ENCODE measurements at places on chromosomes 4 and X.

DNA sequence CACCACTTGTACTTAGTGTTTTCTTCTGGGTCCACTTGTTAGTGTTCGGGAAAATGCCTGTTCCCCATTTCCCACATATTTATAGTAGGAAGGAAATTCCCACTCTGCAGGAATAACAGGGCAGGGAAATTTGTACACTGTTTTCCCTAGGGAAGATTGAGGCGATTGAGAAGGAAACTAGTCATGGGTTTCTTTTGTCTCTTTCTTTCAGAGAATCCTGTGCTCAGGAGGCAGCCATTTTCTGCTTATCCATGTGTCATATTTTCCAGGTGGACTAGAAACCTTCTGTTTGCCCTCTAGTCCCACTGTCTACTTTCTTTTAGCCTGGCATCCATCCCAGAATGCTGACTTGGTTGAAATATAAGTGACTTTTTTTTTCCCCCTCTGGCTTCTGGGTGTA lies 299.1 kb upstream of the ANKRD50 start:
- DNase-seq = no peak

DNA sequence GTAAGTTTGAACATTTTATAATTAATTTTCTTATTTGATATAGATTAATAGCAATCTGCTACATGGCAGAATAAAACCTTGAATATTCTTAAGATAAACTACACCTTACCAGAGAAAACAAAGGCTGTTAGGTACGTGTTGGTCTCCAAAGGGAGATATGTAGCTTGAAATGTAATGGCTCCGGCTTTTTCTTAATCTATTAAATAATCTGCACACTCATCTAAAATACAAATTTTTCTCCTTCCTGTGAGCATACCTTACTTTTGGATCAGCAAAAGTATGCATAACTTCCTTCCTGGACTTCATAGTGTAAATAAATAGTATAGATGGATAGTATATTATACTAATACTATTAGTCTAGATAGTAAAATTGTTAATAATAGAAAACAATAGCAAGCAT lies 141.3 kb downstream of the JADE1 start:
- DNase-seq = no peak

DNA sequence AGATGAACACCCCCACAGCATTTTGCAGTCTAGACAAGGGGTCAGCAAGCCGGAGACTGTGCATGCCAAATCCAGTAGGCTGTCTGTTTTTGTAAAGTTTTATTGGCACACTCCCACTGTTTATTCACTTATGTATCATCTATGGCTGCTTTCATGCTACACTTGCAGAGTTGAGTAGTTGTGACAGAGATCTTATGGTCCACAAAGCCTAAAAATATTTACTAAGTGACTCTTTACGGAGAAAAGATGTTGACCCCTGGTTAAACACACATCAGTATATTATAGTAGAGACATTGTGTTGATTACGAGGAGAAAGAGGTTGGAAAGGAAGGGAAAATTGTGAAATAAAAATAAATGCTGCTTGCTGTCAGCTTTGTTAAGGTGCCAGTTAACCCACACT lies 2.2 kb upstream of the LHFPL1 start:
- no peak for DNase-seq

GRCh38 chr4:139501117-139501516 lies 47.2 kb downstream of the RAB33B start:
- DNase-seq = no peak

DNA sequence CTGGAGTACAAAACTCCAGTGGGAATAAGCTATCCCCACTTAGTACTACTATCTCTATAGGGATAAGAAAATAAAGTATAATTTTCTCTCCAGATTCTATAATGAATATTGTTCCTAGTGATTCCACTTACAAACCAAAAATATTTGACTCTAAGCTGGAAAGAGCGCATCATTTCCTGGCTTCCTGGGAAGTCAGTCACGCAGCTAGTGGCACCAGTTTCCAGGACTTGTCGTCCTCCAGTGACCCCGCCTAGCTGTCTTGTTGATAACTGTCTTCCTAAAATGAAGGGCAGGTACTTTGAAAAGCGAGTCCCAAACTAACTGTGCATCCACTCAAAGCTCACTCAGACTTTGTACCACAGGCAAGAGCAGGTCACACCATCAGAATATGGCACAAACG lies 39.3 kb downstream of the LNX1 start:
- DNase-seq = no peak

- no peak for DNase-seq
Measured at GRCh38 chrX:120021927-120022326, 55.6 kb downstream of the RHOXF2B start.

DNA sequence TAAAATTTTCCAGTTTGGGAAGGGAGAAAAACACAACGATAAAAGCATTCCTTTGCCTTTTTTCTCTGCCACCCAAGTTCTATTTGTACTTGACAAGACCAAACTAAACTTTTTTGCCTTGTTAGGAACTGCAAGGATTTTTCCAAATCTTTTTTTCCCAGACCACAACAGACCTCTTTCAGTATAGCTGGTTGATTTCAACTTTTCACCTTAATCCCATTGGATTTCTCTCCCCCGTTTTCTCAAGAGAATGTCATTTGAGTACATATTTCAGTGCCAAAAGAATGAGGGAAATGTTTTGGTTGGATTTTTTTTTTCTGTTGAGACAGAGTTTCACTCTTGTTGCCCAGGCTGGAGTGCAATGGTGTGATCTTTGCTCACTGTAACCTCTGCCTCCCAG lies 18.5 kb upstream of the SGMS2 start:
- DNase-seq = no peak

DNA sequence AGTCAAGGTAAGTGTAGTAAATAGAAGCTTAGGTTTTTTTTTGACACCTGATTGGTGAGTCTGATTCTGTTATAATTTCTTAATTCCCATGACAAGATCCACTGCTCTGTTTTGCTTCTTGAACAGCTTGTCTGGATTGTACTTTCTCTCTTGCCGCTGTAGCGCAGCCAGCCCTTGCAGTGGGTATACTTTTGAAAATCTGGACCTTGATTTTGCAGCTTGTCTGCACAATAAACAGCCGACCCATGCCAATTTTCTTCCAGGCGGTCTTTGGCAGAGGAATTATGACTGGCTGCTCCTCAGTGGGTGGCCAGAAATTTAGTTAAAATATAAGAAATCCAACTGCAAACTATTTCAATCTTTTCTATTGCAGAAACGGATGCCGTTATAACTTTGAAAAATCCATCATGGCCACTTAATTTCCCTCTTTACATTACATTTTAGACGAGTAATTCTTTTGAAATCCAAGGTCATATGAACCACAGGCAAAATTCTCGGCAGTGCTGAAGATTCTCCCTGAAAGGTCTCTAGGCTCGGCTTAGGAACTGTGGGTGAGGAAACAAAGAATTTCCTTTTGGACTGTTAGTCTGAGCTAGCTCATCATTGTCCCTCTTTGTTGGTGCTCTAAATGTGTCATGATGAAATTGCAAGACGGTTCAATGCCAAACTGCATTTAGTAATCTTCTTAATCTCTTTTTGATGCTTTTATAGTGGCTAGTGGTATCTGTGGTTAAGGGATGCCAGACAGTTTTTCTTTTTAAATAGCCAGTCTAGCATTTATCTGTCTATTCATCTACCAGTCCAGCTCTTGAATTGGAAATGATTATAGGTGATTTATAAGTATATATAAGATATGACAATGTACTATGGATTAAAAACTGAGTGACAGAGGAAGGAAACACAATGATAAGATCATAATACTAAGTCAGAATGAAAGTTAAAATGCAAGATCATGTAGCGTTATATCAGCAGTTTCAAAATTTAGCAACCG lies 31.5 kb upstream of the PTTG2 start:
- DNase-seq = no peak

All from fibroblast of skin of left biceps (primary cell).